Activated T-cell treated with anti-CD3 and anti-CD28 coated beads, Interleukin-2, amount 50 U/mL, for 48 hours (primary cell): ENCODE measurements at places on chromosomes 1 and 21.

DNA sequence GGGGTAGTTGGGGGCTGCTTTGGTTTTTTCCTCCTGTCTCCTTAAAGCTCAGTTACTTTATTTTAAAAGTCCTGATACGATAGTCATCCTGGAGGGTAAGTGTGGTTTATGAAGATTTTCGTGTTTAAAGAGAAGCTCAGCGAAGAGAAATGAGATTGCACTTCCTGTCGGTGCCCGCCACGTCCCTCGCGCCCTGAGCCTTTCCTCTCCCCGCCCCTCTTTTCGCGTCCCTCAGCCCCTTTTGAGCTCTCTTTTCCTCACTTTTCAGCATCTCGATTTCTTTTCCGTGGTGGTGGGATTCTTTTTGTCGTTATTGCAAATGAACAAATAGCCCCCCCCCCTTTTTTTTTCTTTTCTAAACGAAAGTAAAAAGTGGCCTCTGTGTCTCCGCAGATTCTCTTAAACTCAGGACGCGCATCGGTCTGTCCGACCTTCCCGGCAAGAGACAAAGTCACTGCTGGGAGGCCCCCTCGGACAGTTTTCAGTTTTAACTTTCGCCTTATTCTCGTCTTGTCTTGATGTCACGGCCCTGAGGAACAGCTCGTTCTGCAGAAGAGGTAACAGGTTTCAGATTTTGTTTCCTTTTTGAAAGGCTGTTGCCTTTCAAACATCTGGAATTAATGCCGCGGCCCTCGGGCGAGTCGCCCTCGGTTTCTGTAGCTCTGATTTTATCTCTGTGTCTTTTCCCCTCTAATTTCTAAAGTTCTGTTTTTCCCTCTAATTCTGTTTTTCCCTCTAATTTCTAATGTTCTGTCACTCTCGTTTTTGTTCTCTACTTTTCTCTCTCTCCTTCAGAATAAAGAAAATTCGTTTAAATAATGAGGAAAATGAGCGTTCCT, 1.0 kb upstream of the DMRTA2 start:
- DNase-seq, result peak; percentile 45

DNA sequence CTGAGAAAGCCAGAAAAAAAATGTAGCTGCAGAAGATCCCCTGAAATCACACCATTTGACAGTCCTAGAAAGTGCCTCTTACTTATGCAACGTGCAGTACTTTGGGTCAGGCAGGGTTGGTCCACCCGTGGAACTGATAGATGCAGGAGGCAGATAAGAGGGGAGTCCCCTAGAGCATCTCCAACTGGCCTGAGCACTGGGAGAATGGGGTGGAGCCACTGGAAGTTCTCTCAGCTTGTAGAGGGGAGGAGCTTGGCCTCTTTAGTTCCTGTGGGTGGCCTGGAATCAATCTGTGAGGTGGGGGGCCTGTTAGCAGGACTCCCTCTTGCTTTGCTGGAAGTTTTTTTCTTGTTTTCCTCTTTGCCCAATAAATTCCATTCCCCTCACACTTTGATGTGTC, 335.7 kb upstream of the NCAM2 start:
- DNase-seq, result no peak

DNA sequence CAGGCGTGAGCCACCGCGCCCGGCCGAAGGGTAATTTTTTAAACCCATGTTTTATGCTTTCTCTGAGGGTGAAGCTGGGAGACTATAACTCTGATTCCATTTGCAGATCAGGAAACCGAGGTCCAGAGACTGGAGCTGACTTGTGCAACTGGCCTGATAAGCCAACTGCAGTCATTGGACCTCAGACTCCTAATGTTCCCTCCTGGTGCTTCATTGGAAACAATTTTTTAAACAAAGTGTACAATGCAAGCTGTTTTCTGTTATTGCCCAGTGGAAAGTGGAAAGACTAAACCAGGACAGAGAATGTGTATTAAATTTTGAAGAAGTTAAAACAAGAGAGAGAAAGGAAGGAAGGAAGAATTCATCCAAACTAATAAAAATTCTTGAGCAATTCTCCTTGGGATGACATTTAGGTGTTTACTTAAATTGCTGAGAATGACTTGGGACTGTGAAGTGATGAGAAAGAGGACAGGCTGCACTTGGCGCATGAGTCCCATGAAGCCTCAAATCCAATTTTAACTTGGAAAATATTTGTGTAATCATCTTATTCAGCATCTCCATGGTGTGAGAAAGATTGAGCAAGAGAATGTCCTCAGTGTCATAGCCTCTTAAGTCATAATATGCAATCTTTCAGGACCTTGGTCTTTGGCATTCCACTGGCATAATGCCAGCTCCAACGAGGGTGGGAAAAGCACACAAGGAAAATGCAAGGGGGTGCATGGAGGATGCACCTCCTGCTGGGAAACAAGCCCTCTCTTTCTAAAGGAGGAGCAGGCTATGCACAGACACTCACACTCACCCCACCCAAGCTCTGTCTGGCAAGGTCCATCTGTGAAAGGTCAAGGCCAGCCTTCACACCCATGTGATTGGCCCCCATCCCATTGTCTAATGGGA, 342.0 kb downstream of the SIPA1L2 start:
- DNase-seq, result no peak

DNA sequence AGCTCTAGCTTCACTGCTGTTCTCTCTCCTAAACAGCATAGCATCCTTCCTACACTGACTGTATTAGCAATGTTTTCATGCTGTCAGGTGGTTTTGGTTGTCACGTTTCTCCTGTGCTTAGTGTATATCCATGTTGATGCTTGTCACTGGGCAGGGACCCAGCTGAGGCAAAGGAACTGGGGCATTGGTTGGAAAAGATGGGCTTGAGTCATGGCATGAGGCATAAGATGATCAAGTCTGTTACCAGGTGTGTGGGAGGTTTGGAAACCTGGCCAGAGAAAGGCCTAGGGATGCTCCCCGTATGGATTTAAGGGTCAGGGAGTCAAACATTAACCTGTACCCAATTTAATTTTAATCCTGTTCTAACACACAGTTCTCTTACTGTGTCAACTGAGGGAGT, 69.6 kb downstream of the OSBPL9 start:
- no peak for DNase-seq

GRCh38 chr1:25800703-25801377, 847 bp downstream of the SELENON start:
- no peak for DNase-seq

GRCh38 chr1:184941410-184941733, 32.9 kb downstream of the NIBAN1 start:
- no peak for DNase-seq

- DNase-seq, result no peak
Measured at GRCh38 chr1:13590486-13590885, 6.9 kb downstream of the PDPN start.

GRCh38 chr1:3454811-3455618, 550 bp downstream of the ARHGEF16 start:
- DNase-seq, result no peak

DNA sequence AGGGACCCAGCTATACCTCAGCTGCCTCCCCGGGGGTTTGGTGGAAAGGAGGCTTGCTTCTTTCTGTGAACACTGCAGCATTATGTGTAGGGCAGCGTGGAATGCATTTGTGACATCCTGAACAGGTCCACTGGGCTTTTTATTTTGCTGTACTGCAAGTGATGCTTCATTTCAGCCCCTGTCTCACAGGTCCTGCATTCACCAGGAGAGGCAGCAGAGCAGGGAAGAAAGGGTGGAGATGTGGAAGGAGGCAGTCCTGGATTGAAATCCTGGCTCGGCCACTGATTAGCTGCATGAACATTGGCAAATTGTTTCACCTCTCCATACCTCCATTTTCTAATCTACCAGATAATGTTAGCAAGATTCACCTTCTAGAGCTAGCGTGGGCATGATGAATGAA, 77.9 kb upstream of the ZBTB18 start:
- no peak for DNase-seq

GRCh38 chr21:15430577-15430976, 299.2 kb upstream of the USP25 start:
- DNase-seq, result no peak

GRCh38 chr1:90713741-90714509, 3.2 kb downstream of the BARHL2 start:
- no peak for DNase-seq

GRCh38 chr1:11938722-11939526, 4.4 kb downstream of the PLOD1 start:
- DNase-seq, result no peak

GRCh38 chr1:26478988-26479387, 6.7 kb downstream of the HMGN2 start:
- no peak for DNase-seq
